Activated T-cell treated with anti-CD3 and anti-CD28 coated beads for 1 hour (primary cell): ENCODE measurements at places on chromosomes 7 and 10.

DNA sequence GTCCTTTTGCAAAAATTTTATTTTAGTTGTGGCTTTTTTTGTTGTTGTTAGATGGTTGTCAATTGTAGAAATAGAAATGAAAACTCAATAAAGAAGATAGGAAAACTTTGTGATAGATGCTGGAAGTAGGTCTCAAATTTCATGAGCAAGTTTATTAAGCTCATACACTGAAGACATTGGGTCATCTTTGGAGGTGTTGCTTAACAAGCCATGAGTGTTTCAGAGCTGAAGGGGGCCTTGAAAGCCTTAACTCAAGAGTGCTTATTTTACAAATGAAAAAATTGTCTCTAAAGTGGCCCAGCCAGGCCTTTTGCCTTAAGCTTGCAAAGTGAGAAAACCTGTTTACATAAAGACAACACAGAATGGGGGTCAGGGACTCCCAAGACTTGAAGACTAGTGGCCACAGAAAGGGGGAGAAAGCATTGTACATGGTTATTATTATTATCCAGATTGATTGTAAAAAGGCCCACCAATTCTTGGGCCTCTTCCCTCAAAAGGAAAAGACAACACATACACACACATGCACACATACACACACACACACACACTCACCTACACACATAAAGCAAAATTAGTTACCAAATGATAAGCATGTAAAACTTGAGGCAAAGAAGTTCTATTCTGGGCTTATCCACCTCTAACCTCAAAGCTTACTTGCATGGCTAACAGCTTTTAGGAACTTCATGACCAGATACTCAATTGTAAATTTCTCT lies 49.7 kb upstream of the GLCCI1 start:
- DNase-seq: no peak

- no peak for DNase-seq
Observed at GRCh38 chr7:78254726-78255055, 456.1 kb downstream of the PHTF2 start.

GRCh38 chr7:50685135-50686065 lies 97.3 kb downstream of the GRB10 start:
- DNase-seq: no peak

DNA sequence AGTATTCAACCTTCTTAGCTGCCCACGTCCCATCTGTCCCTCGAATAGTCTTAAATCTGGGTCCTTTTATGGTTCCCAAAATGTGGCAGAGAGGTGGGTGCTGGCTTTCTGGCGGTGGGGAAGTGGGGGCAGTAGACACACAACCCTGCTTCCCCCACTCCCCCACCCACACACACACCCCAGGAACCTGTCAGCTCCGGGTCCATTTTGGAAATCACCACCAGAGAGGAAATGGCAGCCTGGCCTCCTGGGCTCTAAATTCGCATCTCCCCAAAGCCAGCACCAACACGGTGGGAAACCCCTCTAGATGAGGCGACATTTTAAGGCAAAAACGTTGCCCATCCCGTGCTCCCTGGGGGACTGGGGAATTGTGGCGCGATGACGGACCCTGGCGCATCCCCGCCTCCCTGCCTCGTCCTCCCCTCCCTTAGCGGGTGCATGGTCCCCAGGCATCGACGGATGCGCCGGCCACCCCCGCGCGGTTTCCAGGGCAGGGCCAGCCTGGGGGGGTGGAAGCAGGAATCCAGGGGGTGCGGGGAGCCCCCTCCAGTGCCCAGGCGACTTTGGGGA lies 702 bp downstream of the TMEM130 start:
- DNase-seq: no peak

DNA sequence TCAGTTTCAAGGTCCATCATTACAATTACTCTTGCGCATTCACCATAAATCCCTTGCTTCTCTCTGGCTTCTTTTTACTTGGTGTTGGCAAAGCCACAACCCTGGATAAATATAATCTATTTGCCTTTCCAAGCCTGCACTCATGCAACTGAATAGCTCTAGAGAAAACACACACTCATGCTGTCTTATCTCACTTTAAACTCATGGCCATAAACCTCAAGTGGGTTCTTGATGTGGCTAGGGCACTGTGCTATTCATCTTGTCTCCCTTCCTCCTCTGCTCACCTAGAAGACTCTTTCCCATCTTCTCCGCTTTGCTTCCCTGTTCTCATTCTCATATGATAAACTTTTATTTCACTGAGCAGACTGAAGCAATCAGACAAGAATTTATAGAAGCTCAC lies 165.4 kb upstream of the MTPN start:
- no peak for DNase-seq

DNA sequence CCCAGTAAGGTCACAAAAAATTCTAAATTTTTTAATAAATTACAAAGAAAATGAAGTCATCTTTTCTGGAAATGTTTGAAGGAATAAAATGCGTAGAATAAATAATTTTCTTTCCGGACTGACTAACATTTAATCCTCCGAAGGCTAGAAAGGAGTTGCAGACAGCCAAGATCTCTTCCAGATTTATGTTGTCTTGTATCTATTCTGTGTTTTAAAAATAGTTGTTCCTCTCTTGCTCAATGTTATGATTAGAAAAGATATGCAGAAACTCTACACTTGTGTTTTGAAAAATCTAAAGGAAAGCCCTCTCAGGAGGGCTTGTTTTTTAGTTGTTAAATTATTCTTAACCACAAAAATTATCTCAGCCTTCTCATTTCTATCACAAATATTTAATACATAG lies 70.7 kb downstream of the MACC1 start:
- DNase-seq: no peak
